ENCODE measurements at places on chromosomes 5 and 9.
A peak's percentile ranks its signal among the peaks of the same experiment; 100 is the strongest.

DNA sequence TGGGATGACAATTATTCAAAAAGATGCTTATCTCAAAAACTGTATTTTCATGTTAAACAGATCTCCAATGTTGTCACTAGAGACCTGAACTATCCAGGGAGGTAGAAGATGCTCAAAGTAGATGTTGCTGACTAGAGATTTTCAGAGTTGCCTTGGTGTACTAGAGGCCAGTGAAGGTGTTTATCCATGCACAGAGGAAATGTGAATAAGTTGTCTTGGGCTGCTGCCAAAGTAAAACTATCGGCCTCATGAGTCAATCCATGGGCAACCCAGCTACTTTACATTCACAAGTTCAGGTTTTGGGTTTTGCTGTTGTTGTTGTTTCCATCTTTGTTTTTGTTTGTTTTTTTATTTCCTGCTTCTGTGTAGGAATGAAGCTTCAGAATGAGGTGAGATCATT, 141.1 kb upstream of the RANBP3L start:
- peak; percentile 3 for DNase-seq

DNA sequence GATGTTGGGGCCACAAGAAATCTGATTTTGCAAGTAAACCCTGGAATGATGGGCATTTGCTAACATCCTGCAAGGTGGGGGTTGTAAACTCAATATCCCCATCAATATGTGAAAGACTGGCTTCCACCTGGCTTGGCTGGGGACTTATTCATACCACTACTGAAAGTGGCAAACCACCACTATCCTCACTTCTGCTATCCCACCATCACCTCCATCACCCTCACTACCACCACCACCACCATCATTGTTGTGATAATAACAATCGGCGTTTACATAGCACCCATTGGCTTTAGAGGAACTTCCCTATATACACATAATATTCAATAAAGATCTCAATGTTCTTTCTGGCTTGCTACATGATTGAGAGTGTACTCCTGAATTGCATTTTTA, 224.7 kb upstream of the DAP start:
- DNase-seq, result no peak

- no peak for DNase-seq
Measured at GRCh38 chr5:146920351-146920881, 41.9 kb upstream of the PPP2R2B start.

GRCh38 chr5:113969901-113970300, 392.0 kb upstream of the KCNN2 start:
- DNase-seq, result no peak

- DNase-seq, result no peak
Measured at GRCh38 chr9:86828631-86829030, 118.7 kb downstream of the GAS1 start.

GRCh38 chr9:19140259-19140658, 13.0 kb upstream of the PLIN2 start:
- no peak for DNase-seq

- no peak for DNase-seq
Measured at GRCh38 chr5:14199902-14200301, 56.8 kb downstream of the TRIO start.

DNA sequence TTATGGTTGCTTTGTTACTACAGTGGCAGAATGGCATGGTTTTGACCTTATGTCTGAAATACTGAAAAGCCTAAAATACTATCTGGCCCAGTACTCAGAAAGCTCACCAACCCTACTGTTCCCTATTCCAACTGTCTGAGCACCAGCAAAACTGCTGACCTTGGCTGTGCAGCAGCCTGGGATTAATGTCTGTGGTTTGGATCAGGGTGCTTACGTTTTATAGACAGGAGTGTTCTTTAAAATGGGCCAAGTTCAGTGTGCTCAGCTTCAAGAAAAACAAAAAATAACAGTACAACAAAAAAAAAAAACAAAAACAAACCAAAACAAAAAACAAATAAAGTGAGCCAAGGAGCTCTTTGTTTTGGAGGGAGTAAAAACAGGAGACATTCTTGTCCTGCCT, 36.4 kb downstream of the SLC28A3 start:
- DNase-seq, result no peak
